ENCODE measurements at places on chromosomes 11 and 22.
A peak's percentile ranks its signal among the peaks of the same experiment; 100 is the strongest.

GRCh38 chr11:70547386-70547785, 149.1 kb downstream of the CTTN start:
- H3K27me3 ChIP-seq = no peaks in the 10 kb centered on the region
- no peak overlapping the region for H3K4me3 ChIP-seq
- no peak for DNase-seq
- no peaks in the 10 kb centered on the region for H3K4me1 ChIP-seq

GRCh38 chr22:34760276-34761008, 305.5 kb upstream of the ISX start:
- no peak overlapping the region for H3K4me3 ChIP-seq
- H3K4me1 ChIP-seq = no peaks in the 10 kb centered on the region
- no peak overlapping the region for H3K27ac ChIP-seq
- no peaks in the 10 kb centered on the region for H3K27me3 ChIP-seq
- DNase-seq = no peak

- H3K36me3 ChIP-seq = no peaks in the 10 kb centered on the region
- no peaks in the 10 kb centered on the region for H3K27me3 ChIP-seq
- DNase-seq = no peak
- H3K4me3 ChIP-seq = no peak overlapping the region
These were observed 1127.1 kb upstream of the CNTN5 start for GRCh38 chr11:97893612-97894011.

- H3K36me3 ChIP-seq = no peaks in the 10 kb centered on the region
- H3K27ac ChIP-seq = peak overlapping the region; percentile 77
- H3K4me3 ChIP-seq = peak overlapping the region; percentile 71
These were observed 74.0 kb upstream of the TCF20 start for GRCh38 chr22:42344361-42344905.

DNA sequence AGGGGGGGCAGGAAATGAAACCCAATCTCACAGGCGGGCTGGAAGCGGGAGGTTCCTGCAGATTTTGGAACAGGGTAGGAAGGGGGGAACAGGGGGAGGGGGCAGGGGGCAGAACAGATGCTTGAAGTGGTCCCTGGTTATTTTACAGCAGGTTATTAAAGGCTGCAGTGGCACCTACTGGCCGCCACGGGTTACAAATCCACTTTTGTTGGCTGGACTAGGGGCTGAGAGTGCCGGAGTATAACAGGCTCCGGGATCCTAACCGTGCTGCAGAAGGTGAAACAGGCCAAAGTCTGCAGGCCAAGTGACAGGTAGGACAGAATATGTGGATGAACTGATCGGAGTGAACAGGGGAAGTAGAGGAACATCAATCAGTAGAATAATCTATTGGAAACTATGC, 2.5 kb downstream of the ROBO3 start:
- peaks cover 17% of the 10 kb centered on the region for H3K27me3 ChIP-seq
- H3K4me3 ChIP-seq = no peak overlapping the region
- H3K27ac ChIP-seq = no peak overlapping the region
- no peak for DNase-seq

Measured in ascending aorta (tissue), 2 donors.